ENCODE measurements at places on chromosomes 3 and 15. TPM values are rescaled to one million over a fixed set of nuclear protein-coding genes. Genes with fewer than 3 reads are reported as not detected.

Gene COL8A1
- total RNA-seq: 80.4 TPM

GRCh38 chr15:70777170-70777926 is 14.0 kb upstream of the UACA start:
- DNase-seq: no peak

- DNase-seq: peak; percentile 95
Measured at GRCh38 chr3:190321789-190322603, at the start of gene CLDN1. CLDN1 (minus strand) TSS chr3:190322446; CDS start chr3:190322206, 240 bp downstream.

DNA sequence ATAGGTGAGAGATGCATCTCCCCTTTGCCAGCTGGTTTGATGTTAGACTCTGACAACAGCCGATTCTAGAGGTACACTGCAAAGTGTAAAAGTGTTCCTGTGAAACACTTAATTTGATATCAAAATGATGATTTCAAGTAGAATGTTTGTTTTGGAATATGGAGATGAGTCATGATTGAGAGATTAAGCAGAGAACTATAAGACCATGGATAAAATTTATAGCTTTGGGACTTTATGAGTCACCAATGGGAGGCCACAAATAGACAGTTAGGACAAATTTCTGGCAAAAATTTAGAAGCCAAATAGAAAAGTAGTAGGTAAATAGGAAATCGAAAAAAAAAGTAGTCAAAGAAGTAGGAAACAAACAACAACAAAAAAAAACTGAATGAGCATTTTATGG is 672.5 kb downstream of the NSUN3 start:
- DNase-seq: no peak

DNA sequence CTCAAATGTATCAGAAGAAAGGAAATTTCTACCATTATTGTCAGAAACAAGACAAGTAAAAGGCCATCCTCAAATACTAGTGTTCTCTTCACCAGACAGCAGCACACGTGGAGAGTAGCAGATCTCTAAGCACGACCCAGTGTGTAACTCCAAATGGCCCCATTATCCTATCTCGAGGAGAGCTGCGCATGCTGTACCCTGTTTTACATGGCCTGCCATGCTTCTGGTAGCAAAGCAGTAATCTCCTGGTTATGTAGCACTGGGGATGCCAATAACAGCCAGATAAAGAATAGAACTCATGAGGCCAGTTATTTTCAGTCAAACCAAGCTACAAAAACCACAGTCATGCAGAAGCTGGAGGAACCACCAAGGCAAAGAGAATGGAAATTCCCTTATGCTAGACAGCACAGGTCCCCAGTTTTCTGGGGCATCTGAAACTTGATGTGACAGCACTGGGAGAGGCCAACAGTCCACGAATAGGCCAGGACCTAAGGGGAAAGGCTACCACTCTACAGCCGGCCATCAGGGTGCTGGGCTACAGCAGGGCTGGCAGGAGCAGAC is 73.0 kb downstream of the LIPC start:
- DNase-seq: no peak

- DNase-seq: no peak
Measured at GRCh38 chr3:140378571-140379340, 299.1 kb upstream of the TRIM42 start.

GRCh38 chr3:97658668-97659285 is 105.8 kb upstream of the ARL6 start:
- no peak for DNase-seq

DNA sequence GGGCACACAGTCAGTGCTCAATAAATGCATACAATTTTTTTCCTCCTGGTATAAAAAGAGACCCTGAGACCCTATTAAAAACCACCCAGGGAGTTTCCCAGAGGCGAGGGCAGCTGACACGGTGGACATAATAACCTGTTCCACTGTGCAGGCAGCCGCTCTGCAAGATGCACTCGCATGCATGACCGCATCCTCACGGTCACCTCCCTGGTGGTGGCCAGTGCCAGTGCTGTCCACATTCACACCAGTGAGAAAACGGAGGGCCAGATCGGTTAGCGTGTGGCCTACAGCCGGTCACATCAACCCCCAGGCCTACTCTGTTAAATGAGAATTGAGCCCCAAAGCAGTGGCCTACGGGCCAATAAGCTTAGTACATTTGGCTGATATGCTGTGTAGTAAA is 24.8 kb downstream of the SH3BP5 start:
- no peak for DNase-seq

Gene RLBP1
- total RNA-seq: not detected

Data from upper lobe of left lung (tissue), 6 donors.